ENCODE measurements at places on chromosomes 1 and 21. TPM values are rescaled to one million over a fixed set of nuclear protein-coding genes. Genes with fewer than 3 reads are reported as not detected.

DNA sequence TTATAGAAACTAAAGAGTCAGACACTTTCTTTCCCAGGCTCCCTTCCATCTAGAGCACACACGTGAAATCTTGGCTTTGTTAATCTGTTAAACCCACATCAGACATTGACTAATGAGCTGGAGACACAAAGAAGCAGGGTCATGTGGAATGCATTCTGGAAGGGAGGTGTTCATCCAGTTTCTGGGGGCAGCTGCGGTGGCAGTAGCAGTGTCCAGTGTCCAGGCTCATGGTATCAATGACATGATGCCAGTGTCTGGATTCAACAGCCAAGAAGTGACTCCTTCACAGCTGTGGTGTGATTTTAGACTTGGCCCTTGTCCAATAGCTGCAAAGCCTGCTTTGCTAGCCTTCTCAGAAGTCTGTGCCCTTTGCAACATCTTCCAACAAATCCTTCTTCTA, 95.2 kb downstream of the NTPCR start:
- DNase-seq: no peak

DNA sequence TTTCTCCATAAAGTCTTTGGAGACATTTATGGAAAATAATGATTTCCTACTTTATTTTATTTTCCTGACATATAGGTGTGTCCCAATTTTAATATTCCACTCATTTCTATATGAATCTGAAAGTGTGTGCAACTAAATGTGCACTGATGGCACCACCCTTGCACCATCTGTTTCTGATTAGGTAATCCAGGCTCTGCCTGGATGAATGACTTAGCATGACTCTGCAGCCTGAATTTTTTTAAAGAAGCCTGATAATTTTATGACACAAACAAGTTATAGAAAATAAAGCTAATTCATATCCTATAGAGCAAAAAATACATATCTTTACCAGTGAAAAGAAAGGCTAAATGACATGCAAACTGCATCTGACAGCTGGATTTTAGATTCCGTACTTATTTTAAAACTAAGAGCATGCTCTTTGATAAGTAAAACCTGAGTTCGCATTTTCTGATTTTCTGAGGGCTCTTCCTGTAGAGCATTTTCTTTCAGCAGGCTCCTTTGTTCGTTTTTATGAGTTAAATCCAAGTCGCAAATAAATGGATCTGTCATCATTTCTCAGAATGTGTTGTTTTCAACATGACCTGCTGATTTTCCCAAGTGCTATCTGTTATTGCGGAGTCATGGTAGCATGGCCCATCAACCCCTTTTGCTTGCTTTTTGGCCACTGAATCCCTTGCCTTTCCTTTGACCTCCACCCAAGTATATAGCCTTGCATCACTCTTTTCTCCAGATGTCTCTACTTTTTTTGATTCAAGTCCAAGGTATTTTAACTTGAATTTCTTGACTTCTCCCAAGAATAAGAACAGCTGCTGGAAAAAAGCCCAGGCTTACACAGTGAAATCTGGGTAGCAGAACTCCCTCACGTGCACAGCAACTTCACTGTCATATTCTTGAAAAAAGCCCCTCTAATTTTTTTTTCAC, 52.8 kb upstream of the LYPLAL1 start:
- DNase-seq: no peak

The NUF2 gene
- total RNA-seq: 69.9 TPM

DNA sequence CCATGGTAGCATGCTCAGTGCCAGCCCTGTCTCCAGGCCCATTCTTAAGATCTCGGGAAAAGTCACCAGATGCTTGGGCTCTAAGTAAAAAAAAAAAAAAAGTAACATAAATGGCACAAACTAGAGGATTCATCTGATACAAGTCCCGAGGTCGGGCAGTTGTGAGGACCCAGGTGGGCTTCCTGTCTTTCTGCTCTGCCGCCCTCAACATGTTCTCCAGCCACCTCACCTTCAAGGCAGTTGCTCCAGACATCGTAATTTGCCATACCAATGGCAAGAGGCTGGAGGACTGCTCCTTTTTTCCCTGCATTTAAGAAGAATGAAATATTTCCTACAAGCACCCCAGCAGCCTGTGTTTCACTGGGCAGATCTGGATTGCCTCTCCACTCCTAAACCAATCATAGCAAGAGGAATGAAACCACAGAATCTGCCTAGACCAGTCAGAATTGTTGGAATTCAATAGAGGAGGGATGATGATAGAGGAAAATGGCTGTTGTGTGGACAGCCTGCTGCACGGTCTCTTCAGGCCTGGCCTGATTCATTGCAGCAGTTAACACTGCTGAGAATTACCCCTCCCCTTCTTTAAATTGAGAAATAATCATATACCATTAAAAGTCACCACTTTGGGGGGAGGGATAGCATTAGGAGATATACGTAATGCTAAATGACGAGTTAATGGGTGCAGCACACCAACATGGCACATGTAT, 5.4 kb downstream of the HMGN2 start:
- no peak for DNase-seq
